B cell (primary cell): ENCODE measurements at places on chromosomes 2 and 18. TPM values are rescaled to one million over a fixed set of nuclear protein-coding genes. Genes with fewer than 3 reads are reported as not detected.

The ANKRD30B gene
- not detected in 2 replicates for total RNA-seq

GRCh38 chr2:223744580-223744979 is 92.8 kb downstream of the AP1S3 start:
- H3K27ac ChIP-seq, result no peak overlapping the region
- no peak overlapping the region for H3K4me3 ChIP-seq
- no peak for DNase-seq

The FSIP2 gene
- 0.41 and 0.54 TPM in 2 replicates for total RNA-seq

DNA sequence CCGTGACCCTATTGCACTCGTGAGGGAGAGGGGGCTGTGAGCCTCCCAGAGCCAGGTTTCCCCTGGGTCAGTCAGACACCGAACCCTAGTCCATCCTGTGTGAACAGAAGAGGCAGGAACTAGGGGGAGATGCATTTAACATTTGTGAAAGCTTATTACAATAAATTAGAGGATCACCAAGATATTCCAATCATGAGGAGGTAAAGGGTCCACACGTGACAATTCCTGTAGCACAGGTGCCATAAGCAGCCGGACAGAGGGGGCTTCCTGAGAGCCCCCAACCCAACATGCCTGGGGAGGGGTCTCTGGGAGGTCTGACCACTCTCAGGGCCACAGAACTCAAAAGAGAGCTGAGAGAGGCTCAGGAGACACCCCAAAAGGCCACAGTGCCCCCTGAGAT is 93.3 kb downstream of the KCNF1 start:
- H3K36me3 ChIP-seq, result no peaks in the 10 kb centered on the region
- H3K27ac ChIP-seq, result no peak overlapping the region
- DNase-seq, result no peak
- peaks cover 6% of the 10 kb centered on the region for H3K27me3 ChIP-seq
- no peaks in the 10 kb centered on the region for H3K4me1 ChIP-seq

The PUM2 gene
- total RNA-seq, result 151 and 163 TPM in 2 replicates
